ENCODE measurements at places on chromosomes 7 and 10.
A peak's percentile ranks its signal among the peaks of the same experiment; 100 is the strongest.

GRCh38 chr7:94082126-94082525 lies 78.0 kb upstream of the BET1 start:
- no peak for DNase-seq

GRCh38 chr10:128864554-128865295 lies 602.3 kb upstream of the MGMT start:
- DNase-seq: no peak

DNA sequence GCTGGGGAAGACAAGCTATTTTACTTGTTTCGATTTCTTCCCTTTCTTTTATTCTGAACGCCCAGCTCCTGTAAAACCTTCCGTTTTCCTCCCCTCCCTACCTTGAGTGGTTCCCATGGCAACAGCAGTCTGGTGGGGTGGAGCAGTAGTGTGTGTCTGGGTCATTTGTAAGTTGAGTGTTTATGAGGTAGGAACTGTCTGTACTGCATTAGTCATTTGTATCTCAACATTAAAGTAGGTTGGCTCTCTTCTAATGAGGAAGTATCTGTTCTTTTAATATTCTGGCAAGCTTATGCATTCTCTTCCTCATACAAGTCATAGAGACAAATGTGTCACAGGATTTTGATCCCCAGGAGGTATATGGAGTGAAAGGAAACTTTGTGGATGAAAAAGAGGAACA lies 85.3 kb upstream of the CCDC6 start:
- DNase-seq: peak; percentile 20

DNA sequence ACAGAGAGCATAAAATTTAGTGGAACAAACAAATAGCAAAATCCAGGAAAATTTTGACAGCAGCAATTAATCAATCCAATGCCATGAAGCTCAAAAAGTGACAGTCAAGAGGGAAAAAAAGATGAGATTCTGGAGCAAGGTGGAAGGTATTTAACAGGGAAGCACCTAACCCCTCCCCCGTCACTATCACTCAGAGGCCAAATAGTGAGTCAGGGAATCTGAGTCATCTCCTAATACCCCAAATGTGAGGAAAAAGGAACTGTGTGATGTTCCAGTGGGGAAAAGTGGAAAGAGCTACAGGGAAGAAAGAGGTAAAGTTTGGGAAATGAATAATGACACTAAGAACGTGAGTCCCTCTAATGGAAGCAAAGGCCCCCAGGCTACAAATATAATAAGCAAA lies 113.2 kb upstream of the PHF14 start:
- no peak for DNase-seq

DNA sequence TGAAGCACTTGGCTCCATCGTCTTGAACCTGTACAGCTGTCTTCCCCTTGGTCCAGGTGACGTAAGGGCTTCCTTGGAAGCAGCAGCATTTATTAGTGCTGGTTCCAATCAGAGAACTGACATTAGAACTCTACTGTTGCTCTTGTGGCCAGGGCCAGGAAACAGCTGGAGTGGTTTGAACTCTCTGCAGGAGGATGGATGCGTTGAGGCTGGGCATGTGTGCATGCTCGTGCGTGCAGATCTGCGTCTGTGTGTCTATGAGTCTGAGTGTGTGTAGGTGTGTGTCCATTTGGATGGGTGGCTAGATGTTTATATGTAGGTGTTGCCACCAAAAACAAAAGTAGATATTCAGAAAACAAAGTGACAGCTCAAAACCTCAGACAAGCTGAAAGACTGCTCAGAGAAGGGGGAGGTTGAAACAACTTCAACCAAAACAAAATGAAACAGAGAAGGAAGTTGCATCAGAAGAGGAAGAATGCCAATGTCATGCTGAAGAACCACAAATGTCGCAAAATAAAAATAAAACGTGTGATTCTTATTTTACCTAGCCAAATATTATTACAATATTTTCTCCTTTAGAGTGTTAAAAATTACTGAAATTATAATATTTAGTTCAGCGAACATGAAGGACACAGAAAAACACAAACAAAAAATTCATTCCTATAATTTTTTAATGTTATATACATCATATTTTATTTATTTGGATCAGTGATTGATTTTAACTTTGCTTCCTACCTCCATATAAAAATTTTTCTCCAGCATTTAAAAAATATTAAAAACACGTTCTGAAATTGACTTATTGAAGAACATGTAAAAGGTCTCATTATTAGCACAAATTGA lies 96.1 kb upstream of the MKLN1 start:
- DNase-seq: no peak

GRCh38 chr7:11699666-11700065 lies 132.3 kb downstream of the THSD7A start:
- no peak for DNase-seq

DNA sequence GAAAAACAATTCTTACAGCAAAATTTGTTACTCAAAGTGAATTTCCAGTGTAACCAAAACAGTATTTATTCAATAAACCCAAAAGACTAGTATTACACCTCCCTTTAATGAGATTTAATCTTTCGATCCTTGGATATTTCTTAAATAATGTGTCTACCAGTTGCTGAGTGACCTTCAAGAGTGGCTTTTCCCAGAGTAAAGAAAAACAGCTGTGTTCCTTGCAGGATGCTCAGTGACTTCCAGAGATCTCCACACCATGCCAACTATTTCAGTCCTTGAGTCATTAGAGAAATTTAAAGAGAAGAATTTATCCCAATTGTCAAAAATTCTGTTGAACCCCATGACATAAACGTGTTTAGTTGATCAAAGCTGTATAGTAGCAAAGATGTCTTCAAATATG lies 44.0 kb downstream of the IMMP2L start:
- DNase-seq: no peak

DNA sequence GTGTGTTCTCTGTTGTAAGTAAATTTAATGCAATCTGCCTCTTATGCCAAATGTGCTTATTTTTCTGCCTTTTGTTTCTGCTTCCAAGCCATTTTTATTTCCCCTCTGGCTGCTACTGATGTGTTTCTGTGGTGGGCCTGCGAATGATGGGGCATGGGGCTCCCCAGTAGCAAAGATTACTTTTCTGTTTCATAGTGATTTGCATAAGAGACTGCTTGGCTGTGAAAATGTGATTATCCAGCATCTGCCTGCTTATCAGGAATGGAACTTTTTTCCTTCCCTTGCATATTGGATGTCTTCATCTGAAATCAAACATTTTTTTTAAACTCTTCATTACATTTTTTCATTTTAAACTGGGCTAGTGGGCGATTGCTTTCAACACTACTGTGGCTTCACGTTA lies 57.7 kb upstream of the BTBD16 start:
- DNase-seq: no peak

DNA sequence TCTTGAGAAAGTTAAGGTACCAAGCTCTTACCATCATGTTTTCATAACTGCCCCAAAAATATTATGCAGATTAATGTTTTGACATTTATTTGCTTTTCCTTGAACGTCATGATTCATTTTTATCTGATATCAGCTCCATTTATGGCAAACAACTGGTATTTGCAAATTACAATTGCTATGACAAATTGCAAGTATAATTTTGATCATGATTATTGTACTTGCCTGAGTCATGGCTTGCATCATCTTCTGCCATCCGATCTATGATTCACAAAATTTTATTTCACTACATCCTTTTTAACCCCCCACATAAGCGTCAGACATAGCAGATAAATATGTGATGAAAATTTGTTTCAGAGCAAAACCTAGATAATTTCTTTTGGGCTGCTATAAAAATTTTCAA lies 155.0 kb downstream of the STK31 start:
- DNase-seq: no peak

GRCh38 chr7:16066805-16067459 lies 354.4 kb downstream of the CRPPA start:
- DNase-seq: peak; percentile 54

GRCh38 chr7:26368542-26368941 lies 76.9 kb downstream of the SNX10 start:
- peak; percentile 28 for DNase-seq

GRCh38 chr10:94361171-94361794 lies 1.5 kb downstream of the NOC3L start:
- DNase-seq: peak; percentile 61

DNA sequence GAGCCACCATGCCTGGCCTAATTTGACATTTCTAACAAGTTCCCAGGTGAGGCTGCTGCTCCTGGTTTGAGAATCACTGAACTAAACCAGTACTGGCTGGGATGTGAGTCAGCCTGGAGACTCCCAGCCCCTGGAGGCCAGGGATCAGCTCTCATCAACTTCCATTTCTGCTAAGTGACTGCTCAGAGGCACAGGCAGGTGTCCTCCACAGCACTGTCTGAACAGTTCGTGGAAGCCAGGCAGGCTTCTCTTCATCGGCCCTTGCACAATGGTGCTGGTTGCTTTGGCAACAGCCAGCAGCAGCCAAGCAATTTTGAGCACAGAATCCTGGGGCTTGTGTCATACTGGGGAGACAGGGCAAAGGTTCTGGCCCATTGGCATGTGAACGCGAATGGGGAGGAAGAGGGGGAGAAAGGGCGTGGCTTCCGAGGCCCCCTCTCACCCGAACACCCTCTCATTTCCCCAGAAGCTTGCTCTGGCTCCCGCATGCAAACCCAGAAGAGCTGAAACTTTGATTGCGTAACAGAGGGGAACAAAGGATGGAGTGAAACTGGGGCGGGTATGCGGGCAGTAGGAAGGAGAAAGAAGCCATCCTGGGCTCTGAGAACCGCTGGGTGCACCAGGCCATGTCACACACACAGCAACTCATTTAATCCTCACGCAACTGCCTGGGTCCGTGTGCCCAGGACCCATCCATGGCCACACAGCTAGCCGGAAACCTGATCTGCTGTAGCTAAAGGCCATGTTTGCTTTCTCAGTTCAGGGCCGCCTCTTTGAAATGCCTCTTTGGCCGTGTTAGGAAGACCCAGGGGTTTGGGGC lies 9.0 kb upstream of the POR start:
- DNase-seq: no peak

DNA sequence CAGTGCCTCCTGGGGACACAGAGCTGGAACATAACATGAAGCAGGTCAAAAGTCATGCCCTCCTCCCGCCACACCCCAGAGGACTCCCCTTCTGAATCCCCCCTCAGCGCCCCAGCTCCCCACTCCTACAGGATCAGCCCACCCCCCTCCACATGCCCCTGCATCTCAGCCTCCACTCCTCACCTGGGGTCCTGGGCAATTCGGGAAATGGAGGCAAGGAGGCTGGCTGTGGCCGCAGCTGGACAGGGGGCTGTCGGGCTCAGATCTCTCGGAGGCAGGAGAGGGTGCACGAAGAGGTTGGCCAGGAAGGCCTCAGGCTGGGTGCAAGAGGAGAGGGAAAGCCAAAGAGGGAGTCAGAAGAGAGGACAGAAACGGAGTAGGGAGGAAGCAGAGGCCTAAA lies 7.8 kb downstream of the ATG9B start:
- no peak for DNase-seq

DNA sequence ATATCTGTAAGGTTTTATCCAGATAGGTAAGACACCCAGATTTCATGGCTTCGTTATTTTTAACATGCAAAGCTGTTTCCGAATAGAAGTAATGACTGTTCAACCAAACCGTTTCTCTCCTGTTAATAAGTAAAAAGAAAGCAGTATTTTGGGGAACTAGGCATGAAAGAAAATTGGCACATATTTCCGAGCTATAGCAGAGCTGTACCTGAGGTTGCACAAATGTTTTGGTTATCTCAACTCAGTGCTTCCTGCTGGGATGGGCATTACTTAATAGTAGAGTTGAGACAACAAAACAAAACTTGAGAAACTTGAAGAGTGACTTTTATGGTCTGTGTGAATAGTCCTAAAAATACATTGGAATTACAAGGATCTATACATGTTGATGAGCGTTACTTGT lies 564.3 kb upstream of the SORCS1 start:
- no peak for DNase-seq

DNA sequence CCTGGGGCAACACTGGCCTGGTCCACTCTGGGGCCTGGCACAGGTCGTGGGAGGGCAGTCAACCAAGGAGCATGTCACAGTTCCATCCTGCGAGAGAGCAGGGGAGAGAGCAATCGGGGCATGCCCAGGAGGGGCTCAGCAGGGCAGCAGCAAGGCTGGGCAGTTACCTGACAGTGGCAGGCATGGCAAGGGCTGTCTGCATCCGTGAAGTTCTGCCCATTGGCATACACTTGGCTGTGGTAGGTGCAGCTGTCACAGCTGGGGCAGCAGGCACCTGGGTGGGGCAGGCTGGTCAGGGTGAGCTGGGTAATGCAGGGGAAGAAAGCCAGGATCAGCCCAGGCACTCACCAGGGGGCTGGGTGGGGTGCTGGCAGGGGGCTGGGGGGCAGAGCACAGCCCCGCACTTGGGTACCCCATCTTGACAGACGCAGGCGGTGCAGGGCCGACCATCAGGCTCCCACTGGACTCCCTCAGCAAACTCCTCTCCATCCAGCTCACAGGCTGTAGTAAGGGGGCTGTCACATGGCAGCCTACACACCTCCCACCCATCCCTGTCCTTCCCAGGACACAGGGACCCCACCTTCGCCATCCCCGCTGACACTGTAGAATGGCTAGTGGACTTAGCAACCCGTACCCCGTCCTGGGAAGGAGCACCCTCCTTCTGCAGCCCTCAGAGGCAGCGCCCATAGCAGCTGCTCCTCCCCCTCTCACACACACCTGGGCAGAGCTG lies 17.8 kb downstream of the KCP start:
- no peak for DNase-seq

- DNase-seq: no peak
Observed at GRCh38 chr7:88795553-88795952, at the start of gene TEX47. Gene TEX47, minus strand, starts transcription at chr7:88795737. Its CDS starts 795 bp downstream, at chr7:88794942.
